8988T (cell line): ENCODE measurements at places on chromosomes 6 and 20.

DNA sequence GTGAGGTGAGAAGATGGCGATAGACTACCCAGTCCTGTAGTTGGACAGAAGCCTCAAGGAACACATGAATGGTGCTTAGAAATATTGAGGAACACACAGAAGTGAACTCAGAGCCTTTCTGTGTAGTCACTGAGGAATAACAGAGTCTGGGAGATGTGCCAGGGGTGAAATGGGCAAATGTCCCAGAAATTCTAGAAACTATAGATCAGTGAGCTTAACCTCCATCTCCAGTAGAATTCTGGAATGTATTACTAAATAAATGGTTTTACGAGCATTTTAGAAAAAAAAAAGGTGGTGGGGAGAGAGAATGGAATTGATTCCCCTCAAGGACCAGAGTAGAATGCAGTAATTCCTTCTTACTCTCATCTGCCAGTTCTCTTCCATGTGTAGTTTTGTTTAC, 380.0 kb downstream of the LMBRD1 start:
- no peak for DNase-seq

DNA sequence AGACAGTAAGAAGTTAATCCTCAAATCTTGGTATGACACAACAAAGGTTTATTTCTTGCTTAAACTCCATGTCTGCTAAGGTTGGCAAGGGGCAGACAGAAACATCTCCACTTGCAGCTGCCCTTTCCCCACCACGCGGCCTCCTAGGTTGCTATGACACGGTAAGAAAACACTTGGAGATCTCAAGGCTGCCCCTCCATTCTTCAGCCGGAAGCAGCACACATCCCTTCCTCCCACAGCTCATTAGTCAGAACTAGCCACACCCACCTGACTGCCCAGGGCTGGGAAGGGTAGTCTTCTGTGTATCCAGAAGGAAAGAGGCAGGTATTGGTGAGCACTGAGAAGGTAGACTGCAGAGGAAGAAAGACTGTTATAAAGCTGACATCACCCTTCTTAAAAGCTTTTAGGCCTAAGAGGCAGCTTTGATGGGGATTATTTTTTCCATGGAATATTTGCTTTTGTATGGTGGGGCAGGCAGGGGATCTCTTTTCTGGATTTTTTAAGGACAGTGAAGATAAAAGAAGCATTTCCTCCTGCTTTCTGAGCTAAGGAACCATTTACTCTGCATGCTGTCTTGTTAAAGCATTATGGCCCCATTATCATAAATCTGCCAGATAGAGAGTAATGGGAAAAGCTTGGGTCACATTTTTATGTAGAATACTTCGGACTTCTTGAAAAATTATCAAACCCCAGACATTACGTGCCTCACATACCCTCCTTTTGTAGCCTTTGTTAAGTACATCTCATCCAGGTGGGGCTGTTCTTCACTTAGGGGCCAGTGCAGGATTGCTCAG, 41.6 kb downstream of the MRAP2 start:
- no peak for DNase-seq

GRCh38 chr6:24663189-24663588, 3.5 kb downstream of the TDP2 start:
- DNase-seq: no peak

DNA sequence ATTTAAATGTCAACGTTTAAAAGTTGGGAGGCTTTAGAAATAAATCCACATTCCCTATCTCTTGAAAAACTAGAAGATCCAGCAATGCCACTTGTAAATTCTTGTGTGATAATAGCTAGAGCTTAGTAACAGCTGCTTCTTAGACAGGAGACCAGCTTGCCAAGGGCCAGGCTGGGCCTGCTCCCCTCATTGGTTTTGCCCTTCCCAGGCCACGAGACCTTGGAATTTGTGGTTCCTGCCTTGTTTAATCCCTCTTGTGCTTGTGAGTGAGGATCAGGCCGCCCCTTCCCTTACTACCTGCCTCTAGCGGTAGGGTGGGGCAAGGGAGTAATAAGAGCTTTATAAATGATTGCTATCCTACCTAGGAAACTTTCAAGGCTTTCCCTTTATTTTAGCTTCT, 363.5 kb downstream of the SYNE1 start:
- DNase-seq: no peak

GRCh38 chr6:593139-593906, 63.6 kb downstream of the HUS1B start:
- DNase-seq: no peak

DNA sequence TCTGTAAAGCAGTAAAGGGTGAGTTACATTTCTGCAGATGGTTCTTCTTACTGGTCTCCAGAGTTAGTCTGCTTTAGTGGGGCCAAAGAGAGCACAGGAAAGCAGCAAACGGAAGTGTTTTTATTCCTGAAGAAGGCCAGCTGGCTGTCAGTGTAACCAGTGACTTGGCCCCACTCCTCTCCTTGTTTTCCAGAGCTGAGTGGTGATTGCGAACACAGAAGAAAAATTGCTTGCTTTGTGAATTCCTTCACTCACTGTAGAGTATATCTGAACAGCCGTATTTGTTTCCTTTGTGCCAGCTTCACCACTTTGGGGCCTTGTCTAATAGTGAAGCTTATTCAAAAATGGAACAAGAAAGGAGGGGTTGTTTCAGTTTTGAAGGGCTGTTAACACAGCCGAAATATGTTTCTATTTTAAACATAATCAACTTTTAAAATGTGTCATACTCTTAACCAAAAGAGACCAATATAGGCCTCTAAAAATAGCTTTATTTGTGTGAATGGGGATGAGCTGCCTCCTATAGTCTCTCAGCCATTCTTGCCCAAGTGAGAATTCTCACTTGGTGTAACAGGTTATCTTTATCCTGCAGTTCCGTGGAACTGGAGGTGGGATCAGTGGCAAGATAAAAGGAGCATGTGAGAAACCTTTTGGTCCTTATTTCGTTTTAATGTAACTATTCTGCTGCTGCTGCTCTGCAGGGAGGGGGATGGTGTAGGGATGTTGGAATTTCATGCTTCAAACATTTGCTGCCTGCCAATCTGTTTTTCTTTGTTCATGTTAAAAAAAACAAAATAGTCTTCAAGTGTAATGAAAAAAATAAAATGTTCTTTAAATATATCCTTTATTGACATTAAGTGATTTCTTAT, 37.8 kb downstream of the ZC2HC1B start:
- DNase-seq: no peak

- peak; percentile 83 for DNase-seq
These were observed 63.2 kb downstream of the NOL4L start for GRCh38 chr20:32521780-32522525.

DNA sequence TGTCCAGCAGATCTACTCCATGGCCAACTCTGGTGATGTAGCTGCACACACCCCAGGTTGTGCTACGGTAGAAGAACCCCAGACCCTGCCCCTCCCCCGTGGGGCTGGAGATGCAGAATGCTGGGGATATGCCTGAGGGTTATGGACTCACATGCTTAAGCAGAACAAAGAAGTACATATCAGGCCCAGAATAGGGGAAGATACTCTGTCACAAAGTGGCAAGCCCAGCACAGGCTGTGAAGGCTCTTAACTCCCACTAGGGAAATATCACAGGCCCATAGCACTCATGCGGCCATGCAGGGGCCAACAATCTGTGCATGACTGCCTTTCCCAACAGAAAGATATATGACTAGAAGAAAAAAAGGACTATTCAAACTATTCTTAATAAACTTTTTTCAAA, 234.9 kb downstream of the KCNQ5 start:
- no peak for DNase-seq

- no peak for DNase-seq
These were observed 274.3 kb downstream of the QKI start for GRCh38 chr6:163688739-163689362.

DNA sequence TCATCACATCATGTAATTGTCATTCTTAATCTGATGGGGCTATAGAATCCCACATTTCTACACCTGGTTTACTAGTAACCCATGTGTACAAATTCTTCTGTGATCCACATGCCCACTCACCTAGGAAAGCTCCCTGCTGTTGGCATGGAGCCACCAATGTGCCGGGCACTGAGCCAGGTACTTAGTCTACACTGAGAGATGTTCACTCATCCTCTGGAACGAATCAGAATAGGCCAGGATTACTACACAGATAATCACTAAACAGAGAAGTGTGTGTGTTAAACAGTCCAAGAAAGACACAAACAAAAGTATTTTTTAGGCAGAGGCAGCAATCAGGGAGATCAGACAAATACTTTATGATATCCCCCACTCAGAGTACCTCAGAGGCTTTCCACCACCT, 193.2 kb upstream of the VGLL2 start:
- no peak for DNase-seq

DNA sequence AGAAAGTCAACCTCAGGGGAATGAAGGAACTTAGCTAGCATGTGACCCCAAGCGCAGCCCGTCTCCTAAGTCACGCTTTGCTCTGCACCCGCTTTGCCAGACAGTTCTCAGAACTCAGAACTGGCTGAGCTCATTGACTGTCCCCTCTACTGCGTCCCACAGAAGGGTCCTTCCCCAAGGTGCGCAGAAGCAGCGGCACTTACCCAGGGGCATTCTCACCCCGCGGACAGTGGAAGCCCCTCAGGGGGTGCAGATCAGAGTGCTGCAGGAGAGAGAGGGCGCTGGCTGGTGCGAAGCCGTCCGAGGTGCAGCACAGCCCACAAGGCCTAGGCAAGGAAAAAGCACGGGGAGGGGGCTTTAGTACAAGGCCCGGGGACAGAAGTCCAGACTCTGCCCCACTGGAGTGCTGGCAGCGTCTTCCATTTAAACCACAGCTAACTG, 807 bp downstream of the SNHG17 start:
- no peak for DNase-seq

- DNase-seq: no peak
These were observed 80.7 kb upstream of the MAFB start for GRCh38 chr20:40769677-40770285.

DNA sequence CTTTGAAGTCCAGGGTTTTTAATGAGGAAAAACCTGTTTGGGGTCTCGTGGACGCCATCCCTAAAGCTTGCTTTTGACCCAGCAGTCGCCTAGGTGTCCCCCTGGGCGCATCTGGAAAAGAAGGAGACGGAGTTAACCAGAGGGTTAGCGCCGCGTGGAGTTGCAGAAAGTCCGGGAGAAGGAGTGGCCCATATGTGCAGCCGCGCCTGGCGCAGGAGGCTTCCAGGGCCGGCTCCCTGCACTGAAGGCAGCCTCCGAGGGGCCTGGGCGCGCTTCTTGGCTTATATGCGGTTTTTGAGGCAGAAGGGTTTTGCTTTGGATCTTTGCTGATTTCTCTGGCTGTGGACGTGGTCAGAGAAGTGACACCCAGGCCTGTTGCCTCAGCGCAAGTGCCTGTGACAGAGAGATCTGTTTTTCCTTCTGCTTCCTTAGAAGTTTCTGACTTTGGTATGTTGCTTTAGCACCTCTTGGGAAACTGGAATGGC, 987 bp downstream of the TMEM181 start:
- DNase-seq: no peak

DNA sequence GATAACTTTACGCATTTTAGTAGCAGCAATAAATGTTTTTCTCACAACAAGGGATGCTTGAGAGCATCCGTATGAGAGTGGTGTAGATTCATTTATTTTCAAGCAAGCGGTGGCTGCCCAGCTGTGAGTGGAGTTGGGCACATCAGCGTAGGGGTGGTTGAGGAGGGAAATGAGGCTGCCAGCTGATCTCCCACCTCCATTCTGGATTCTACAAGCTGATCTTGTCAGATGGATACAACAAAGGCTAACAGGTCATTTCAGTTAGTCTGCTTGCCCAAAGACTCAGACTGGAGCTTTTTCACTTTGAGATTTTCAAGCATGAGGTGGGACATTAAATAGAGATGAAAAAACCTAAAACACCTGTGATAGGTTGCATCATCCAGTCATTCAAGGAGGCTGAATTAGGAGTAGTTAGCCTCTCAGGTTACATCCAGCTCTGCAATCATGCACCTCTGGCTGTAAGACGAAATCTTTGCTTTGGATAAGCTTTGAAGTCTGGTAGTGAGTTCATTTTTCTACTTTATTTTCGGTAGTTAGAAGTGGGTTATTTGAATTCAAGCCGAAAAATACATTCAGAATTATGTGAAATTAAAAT, 1.9 kb upstream of the BACH2 start:
- no peak for DNase-seq

- peak; percentile 57 for DNase-seq
These were observed 300.7 kb downstream of the CLIC5 start for GRCh38 chr6:45714741-45715507.
